ENCODE measurements at places on chromosomes 13 and 19.

GRCh38 chr19:58042495-58043340 is 8.9 kb downstream of the ZSCAN1 start:
- no peak for DNase-seq

GRCh38 chr13:78121459-78122348 is 203.1 kb upstream of the EDNRB start:
- DNase-seq, result peak; percentile 75

DNA sequence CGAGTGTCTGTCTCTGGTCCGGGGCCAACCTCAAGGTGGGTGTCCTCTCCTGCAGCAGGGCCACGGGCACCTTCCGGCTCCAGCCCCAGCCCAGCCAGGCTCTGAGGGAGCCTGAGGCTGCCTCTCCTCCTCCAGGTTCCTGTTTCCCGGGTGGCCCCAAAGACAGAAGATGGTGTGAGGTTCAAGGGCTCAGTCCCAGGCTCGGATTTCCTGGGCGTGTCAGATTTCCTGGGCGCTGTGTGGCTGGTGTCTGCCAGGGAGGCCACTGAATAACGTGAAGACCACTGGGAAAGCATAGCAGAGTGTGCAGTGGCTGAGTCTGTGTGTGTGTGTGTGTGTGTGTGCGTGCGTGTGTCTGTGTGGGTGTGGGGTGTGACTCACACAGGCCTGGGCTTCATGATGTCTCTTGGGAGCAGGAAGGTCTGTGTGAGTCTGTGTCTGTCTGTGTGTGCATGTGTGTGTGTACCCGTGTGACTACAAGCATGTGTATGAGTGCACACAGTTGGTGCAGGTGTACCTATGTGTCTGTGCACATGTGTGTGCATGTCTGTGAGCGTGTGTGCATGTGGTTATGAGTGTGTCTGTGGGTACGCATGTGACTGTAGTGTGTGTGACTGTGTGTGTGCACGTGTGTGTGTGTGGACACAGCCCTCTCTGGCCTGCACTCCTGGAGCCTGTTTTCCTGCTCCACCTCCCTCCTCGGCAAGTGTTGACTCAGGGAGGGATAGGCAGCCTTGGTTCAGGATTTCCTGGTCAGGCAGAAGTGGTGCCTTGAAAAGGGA is 28.3 kb downstream of the CEBPA start:
- no peak for DNase-seq

GRCh38 chr19:3142292-3142670 is 6.4 kb downstream of the GNA15 start:
- no peak for DNase-seq

DNA sequence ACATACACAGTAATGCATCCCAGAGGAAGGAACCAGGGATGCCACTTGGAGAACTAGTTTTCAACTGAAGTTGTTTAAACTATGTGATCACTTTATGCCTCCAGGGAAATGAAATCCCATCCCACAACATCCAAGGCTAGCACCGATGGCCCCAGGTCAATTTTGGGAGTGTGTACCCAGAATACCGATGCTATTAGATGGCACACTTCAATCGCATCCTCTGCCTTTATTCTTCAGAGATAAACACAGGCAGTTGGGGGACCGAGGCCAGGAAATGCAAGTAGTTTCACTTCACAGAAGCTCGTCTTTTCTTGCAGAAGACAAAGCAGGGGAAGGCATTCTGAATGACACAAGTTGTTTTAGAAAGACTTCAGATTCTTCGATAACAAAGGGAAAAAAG is 13.8 kb downstream of the STK24 start:
- DNase-seq, result no peak

- no peak for DNase-seq
Measured at GRCh38 chr13:29791508-29791907, 58.9 kb downstream of the UBL3 start.

Data from HEK293T (cell line).